ENCODE measurements at places on chromosomes 2 and 18.

DNA sequence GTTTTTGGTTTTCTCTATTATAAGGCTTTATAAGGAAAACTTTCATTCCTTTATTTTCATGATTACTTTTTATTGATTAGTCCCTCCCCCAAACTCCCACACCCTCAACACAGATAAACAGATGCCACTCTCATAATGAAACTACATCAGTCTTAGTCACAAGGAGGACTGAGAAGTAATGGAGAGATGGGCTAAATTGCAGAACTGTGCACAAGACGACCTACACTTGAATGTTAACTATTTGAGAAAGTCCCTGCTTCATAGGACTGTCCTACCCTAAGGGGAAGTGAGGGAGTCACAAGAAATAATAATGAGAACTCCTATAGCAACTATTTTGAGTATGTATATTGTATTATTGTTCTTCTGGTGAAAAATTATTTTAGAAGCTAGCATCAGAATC is 360.8 kb downstream of the RBM43 start:
- DNase-seq = no peak

DNA sequence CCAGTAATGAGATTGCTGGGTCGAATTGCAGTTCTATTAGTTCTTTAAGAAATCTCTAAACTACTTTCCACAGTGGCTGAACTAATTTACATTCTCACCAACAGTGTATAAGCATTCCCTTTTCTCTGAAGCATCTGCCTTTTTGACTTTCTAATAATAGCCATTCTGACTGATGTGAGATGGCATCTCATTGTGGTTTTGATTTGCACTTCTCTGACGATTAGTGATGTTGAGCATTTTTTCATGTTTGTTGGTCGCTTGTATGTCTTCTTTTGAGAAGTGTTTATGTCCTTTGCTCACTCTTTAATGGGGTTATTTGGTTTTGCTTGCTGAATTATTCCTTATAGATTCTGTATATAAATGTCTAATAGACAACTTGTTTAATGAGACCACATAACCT is 69.6 kb upstream of the UGP2 start:
- DNase-seq = no peak

GRCh38 chr2:191262436-191262835 is 17.2 kb downstream of the MYO1B start:
- no peak for DNase-seq

DNA sequence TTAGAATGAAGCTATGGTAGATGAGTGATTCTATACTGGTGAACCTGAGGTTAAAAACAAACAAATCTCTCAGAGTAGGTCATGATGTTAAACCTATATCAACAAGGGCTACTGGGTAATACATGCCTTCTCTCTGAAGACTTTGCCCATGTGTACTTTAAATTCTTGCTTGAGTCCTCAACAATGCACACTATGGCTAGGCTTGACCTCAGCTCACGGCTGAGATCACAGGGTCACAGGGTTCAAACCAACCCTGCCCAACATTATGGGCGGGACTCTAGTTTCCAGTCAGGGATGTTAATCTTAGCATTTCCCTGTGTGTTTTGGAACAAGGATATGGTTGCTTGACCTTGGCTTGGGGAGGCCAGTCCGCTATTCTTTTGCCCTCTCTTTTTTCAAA is 7.7 kb downstream of the CD28 start:
- DNase-seq = no peak

- no peak for DNase-seq
Observed at GRCh38 chr18:80132180-80132812, 23.2 kb downstream of the ADNP2 start.
